ENCODE measurements at places on chromosomes 1 and 21. TPM values are rescaled to one million over a fixed set of nuclear protein-coding genes. Genes with fewer than 3 reads are reported as not detected.

DNA sequence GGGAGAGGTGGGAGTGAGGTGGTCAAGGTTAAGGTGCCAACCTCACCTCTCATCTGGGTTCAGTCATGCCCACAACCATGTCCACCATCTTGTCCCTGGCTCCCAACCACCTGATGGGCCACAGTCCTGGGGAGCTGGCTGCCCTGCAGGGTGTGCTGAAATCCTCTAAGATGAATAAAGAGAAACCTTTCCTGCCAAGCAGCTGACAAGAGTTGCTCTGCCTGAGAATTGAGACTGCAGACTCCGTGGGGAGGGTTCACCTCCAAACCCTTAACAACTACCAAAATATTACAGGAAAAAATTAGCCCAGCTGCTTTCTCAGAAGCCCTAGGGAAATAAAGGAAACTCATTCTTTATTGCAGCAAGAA lies 15.2 kb upstream of the FGR start:
- H3K4me1 ChIP-seq: no peaks in the 10 kb centered on the region
- no peak overlapping the region for H3K27ac ChIP-seq
- H3K27me3 ChIP-seq: no peaks in the 10 kb centered on the region
- DNase-seq: no peak

GRCh38 chr1:64616039-64616438 lies 128.8 kb upstream of the RAVER2 start:
- H3K27me3 ChIP-seq: no peaks in the 10 kb centered on the region
- DNase-seq: no peak
- no peaks in the 10 kb centered on the region for H3K4me1 ChIP-seq
- H3K27ac ChIP-seq: no peak overlapping the region

Gene HSPG2
- polyA plus RNA-seq: 268 TPM

Gene NECTIN4
- not detected for polyA plus RNA-seq

Gene HMGCS2
- polyA plus RNA-seq: 1.1 TPM

DNA sequence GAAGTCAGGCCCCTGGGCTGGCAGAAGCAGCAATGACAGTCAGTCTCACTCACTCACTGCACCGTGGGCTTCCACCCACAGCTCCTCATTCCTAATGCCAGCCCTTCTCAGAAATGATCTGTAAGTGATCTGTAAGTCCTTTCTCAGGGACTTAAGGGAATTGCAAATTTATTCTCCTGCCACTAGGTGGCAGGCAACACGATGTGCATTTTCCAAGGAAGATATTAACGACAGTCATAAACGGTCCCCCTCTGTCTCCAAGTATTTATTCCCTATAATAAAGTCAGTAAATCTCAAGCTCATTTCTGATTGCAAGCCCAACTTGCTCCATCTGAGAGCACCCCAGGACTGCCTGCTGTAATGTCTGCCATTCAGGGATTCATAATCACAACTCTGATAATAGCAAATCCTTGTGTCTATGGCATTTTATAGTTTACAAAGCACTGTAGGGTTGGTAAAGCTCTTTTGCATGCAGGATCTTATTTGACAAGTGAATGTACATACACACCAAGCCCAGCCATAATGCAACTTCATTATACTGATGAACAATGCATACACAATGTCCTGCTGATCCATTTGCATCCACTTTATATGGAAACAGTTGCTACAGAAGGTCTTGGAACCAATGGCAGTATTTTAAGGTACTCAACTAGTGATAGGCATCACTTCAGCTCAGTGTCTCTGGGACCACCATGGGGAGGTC lies 380.5 kb upstream of the CAMK1G start:
- no peak overlapping the region for H3K27ac ChIP-seq
- H3K4me1 ChIP-seq: no peaks in the 10 kb centered on the region
- H3K27me3 ChIP-seq: no peaks in the 10 kb centered on the region
- no peaks in the 10 kb centered on the region for H3K36me3 ChIP-seq
- H3K4me3 ChIP-seq: no peak overlapping the region

- H3K4me1 ChIP-seq: no peaks in the 10 kb centered on the region
- no peaks in the 10 kb centered on the region for H3K36me3 ChIP-seq
These were observed 817 bp downstream of the KLHL17 start for GRCh38 chr1:961132-961669.

- no peaks in the 10 kb centered on the region for H3K4me1 ChIP-seq
- no peak for DNase-seq
- H3K27me3 ChIP-seq: no peaks in the 10 kb centered on the region
- no peaks in the 10 kb centered on the region for H3K36me3 ChIP-seq
- no peak overlapping the region for H3K27ac ChIP-seq
These were observed 104.0 kb upstream of the HP1BP3 start for GRCh38 chr1:20891091-20891490.

DNA sequence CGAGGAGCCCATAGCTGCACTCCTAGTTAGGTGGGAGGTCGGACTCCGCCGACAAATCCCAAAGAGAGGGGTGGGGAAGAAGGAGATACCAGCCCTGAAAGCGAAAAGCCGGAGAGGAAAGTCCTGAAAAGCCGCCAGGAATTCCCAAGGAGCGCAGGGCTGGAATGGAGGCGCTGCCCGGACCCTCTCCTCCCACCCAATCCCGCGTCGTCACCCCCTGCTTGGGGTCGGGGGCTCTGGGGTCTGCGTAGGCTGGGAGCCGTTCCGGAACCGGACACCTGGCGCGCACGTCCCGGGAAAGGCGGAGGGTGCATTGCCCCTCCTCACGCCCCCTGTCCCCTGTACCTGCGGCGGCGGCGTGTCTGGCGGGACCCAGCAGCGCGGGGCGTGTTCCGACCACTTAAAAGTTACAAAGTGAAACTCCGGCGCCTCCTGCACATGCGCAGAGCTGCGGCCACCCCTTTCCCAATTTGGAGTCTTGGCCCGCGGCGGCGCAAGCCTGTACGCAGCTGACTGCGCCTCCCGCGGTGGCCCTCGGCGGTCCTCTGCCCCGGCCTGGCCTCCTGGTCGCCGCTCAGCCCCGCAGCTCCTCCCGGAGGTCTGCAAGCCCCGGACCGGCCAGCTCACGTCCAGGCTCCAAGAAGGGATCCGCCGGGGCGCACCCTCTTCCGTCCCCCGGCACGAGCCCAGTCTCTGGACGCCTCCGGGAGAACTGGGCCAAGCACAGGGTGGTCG lies at the start of gene TMEM63A:
Gene TMEM63A, minus strand, starts transcription at position 422 of the 735 bp plus-strand sequence. CDS start 4,800 bp downstream, outside the sequence.
- H3K27me3 ChIP-seq: no peaks in the 10 kb centered on the region
- no peaks in the 10 kb centered on the region for H3K36me3 ChIP-seq
- H3K4me1 ChIP-seq: no peaks in the 10 kb centered on the region

GRCh38 chr1:156703741-156704140 lies 1.6 kb downstream of the CRABP2 start:
- H3K4me3 ChIP-seq: no peak overlapping the region
- no peaks in the 10 kb centered on the region for H3K4me1 ChIP-seq
- no peaks in the 10 kb centered on the region for H3K36me3 ChIP-seq
- H3K27me3 ChIP-seq: no peaks in the 10 kb centered on the region
